ENCODE measurements at places on chromosomes 5 and 9.

GRCh38 chr5:148805326-148806290 is 20.8 kb upstream of the ADRB2 start:
- DNase-seq, result no peak

- no peak for DNase-seq
Measured at GRCh38 chr9:135677641-135678168, 14.6 kb downstream of the LCN9 start.

GRCh38 chr5:68884883-68885282 is 208.9 kb upstream of the SLC30A5 start:
- DNase-seq, result no peak

DNA sequence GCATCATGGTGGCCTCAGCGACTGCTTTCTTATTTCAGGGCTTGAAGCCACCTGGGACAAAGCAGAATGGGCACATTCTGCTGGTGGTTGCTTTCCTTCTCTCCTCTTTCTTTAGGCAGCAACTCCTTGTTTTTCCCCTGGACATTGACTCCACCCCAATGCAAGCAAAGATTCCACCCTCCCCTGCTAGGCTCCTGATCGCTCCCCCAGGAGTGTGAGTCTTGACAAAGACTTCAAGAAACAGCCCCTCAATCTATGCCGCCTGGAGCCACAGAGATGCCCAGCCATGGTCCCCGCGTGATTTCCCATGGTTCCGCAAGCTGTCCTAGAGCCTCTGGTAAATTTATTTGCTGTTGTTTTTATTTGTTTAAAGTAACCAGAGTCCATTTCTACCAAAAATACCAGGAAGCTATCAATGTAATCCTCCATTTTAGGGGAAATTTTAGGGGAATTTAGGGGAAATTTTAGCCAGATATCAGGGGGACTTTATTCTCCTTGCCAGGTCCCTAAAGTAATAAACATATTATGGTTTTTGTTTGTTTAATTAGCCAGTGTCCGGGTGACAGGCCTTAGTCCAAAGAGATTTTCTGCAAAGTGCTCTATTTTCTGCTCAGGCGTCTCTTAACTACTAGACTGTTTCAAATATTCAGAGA is 2.3 kb downstream of the KCNMB1 start:
- DNase-seq, result no peak

DNA sequence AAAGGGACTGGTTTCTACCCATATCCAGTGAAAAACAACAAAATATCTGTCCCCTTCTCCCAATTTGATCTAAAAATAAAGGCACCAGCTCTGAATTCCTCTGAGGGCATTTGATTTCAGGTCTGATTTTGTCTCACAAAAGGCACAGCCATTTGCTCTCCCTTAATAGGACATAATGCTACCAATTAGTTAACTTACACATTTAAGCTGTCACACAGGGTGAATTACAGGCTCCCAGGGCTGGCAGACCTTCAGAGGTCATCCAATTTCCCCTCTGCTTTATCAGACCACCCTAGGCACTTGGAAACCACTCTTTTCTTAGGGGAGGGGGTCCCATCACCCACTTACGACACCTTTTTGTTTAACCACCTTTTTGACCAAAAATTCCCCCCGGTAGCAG is 319.9 kb downstream of the SPOCK1 start:
- no peak for DNase-seq

DNA sequence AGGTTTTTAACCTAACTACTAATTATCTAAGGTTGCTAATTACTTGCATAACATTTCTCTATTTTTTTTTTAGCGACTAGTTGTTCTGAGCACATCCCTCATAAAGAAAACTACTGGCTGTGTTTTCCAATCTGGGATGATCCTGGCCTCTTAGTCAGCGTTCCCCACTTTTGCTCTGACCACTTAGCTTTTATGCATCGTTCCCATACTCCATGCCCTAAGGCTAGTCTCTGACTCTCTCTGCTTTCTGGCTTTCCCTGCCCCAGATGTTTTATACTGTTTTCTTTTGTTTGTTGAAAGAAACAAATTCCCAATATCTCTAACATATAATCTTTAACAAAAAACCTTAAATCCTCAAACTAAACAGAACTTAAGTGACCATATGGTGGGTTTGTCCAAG is 217.9 kb downstream of the SPATA31D1 start:
- no peak for DNase-seq

DNA sequence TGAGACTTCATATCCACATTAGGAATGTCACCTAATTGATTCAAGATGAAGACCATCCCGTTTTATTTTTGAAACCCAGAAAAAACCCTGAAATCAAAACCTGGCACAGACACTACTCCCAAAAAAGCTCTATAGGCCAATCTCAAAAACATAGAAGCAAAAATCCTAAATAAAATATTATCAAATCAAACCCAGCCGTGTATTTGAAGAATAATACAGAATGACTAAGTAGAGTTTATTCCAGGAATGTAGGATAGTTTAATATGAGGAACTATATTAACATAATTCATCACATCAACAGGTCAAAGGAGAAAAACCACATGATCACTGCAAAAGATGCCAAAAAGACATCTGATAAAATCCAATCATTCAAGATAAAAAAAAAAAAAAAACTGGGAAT is 167.1 kb downstream of the ACTL7B start:
- DNase-seq, result no peak

GRCh38 chr5:58851153-58851552 is 268.3 kb downstream of the RAB3C start:
- no peak for DNase-seq

GRCh38 chr9:97510797-97511654 is 9.6 kb downstream of the TMOD1 start:
- DNase-seq, result no peak

DNA sequence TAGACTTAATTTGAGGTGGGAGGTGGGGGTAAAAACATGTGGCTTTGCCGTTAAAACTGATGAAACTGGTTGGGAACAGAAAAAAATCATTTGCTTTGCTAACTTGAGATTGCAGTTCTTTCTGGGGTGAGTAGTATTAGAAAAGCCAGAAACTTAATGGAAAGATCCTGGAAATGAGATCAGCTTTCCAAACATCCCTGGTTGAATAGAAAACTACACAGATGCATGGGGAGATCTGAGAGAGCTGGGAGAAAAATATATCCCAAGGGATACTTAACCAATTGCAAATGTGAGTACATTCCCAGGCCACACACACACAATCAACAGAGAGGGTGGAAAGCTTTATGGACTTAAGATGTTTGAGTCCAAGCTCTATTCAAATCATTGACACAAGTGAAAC is 222.3 kb downstream of the YTHDC2 start:
- DNase-seq, result no peak

GRCh38 chr9:109251080-109251775 is 69.6 kb downstream of the EPB41L4B start:
- DNase-seq, result no peak

DNA sequence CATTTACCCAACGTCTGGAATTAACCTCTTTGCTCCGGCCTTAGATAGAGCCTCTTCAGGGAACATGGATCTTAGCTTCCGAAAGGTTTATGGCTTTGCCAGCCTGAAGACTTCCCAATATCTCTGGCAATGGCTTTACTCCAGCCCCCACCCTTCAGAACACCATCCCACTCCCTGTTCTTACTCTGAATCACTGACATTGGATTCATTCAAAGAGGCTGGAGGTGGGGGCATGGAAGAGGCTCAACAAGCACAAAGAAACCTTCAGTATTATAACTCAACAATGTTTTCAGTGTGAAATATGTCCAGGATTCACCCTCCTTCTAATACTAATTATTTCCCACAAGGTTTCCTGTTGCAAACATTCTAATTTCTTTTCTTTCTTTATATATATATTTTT is 91.5 kb downstream of the ASTN2 start:
- DNase-seq, result no peak

DNA sequence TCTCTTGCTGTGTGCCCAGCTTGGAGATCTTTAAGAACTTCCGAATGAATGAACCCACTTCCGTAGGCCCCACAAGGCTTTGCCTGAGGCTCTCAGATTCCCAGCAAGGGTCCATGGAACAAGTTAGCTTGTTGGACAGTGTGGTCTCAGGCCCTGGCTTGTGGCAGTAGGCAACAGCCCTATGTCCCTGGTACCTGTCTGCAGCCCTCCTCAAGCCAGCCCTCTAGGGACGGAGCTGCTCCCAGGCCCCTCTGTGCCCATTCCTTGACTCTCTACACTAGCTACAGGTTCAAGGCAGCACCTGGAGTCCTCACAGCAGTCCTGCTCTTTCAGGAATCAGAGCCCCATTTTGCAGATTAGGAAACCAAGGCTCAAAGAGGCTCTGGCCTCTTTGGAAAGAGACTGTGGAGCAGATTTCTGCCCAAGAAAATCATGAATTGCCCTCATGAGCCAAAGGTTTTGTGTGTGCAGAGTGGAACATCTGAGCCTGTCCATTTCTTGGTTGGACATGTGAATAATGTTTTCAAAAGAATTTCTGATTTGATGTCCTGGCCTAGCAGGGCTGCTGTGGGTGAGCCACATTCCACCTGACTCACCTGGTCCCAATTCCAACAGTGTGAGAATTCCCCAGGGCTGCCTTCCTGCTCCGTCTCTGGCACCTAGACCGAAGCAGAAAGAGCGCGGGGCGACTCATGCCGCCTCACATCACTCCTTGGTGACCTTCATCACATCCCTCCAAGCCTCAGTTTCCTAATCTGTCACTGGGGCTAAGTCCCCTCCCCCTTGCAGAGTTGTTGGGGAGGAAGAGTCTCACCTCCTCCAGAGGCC is 131.7 kb downstream of the BARX1 start:
- DNase-seq, result no peak

DNA sequence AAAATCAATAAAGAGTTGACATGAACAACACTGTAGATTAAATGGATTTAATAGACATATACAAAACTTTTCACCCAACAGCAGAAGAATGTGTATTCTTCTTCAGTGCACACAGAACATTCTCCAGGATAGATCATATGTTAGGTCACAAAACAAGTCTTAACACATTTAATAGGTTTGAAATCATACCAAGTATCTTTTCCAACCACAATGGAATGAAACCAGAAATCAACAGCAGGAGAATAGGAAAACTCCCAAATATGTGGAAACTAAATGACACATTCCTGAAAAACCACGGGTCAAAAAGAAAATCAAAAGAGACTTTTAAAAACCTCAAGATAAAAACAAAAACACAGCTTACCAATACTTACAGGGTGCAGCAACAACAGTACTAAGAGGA is 790.1 kb upstream of the ZNF608 start:
- no peak for DNase-seq

DNA sequence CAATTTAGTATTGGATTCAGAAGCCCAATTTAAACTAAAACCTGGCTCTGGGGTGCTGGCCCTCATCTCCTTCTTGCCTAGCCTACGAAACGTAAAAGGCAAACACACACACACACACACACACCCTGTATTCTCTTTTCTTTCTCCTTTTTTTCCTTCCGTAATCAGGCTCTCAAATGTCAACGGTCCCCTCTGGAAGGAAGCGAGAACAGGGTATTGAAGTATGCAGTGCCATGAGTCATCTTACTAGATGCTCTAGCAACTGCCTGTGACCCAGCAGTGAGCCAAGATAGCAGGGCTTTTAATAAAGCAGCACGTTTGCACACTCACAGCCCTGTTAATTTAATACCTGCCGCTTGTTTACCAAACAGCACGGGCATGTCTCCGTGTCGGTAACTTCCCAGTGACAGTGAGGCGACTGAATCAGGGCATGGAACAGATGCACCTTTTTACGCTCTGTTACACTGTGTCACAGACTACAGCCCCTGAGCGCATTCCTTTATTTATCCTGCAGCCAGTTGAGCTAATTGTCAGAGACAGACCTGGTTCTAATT is 243.8 kb downstream of the BNC2 start:
- peak; percentile 53 for DNase-seq

- DNase-seq, result no peak
Measured at GRCh38 chr5:150122158-150122510, 33.5 kb downstream of the PDGFRB start.

- no peak for DNase-seq
Measured at GRCh38 chr9:8053501-8053900, 253.9 kb upstream of the DMAC1 start.

- DNase-seq, result no peak
Measured at GRCh38 chr5:81852291-81853029, 101.6 kb upstream of the SSBP2 start.

- DNase-seq, result peak; percentile 69
Measured at GRCh38 chr5:77893225-77893860, 117.2 kb upstream of the TBCA start.

DNA sequence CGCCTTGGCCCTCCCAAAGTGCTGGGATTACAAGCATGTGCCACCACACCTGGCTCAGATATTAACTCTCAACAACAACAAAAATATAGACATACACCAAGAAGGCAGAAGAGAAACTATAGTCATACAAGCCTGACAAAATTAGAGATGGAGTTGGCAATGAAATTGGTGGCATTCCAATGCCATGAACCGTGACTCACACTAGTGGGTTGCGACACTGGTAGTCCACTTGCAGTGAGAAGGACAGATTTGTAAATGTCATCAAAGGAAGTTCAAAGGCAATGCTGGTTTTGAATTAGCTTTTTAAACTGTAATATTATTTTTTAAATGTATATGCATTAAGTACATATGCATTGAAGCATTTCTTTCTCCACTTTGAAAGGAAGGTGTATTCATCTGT is 8.5 kb upstream of the DNAJC25 start:
- DNase-seq, result peak; percentile 69

- DNase-seq, result no peak
Measured at GRCh38 chr5:112124788-112125187, 294.3 kb downstream of the EPB41L4A start.

DNA sequence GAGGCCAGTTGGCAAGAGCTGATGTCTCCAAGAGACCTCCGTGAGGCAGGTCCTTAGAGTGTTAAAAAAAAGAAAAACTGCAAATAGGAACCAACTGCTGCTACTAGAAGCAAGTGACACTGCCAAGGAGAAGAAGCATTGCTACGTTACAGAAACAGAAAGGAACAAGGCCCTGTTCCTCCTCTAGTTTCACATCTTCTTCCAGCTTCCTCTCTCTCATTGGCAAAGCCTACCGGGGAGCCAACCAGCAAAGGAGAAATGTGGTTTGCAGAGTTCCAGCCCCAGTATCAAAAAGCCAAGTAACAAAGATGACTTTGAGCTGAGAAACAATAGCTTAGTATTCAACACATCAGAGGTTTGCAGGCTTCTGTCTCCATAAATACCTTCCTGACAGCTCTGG is 145.9 kb downstream of the PRELID2 start:
- DNase-seq, result no peak

DNA sequence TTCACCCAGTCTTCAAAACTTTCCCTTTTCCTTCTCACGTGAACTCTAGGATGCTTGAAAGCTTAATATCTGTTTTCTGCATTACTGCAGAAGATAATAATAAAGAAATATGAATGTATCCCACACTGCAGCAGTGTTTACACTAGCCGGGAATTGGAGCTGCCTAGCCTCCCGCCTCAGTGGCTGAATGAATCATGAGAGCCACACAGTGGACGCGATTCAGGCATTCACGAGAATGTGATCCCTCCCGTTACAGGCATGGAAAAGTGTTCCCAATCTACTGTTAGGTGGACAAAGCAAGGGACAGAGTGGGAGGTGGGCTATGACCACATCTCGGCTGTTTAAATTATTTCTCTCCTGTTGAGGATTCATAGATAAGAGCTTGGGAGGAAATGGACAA is 69.4 kb upstream of the CTSL start:
- no peak for DNase-seq

GRCh38 chr5:138963763-138964371 is 88.7 kb upstream of the LRRTM2 start:
- no peak for DNase-seq

Data from HS-27A (cell line).